GM12891 (cell line): ENCODE measurements at places on chromosomes 13 and 19.

DNA sequence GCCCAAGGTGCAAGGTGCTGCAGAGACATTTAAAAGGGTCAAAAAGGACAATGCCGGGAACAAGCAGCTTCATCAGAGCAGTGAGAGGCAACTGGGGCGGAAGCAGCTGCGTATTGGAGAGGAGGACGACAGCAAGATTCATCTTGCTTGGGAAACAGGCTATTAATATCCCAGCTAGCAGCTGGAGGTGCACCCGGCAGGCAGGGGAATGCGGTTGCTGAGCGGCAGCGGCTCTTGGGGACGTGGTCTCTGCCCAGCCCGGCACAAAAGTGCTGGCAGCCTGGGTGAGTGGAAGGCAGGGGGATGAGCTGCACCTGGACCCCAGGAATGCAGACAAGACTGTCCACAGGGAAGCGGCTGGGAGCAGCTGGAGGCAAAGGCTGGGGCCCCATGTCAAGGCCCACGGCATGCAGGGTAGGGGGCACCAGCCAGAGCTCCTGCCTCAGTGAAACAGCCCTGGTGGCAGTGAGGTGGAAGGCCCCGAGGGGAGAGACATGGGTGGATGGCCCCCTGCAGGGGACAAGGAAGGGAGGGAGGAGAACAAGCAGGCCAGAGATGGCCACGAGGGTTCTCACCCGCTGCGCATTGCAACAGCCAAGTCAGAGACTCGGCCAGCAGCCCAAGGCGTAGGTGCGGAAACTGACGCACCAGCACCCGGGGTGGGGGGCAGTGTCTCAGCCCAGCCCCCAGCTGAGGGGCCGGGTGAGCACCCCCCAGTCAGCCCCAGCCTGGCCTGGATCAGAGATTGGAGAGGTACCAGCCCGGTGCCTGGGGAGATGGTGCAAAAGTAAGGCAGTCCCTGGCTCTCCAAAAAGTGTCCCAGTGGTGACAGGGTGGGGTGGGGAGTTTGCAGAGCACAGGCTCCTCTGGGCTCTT, 34.4 kb downstream of the PEPD start:
- DNase-seq: no peak

GRCh38 chr13:22193070-22193469, 522.2 kb downstream of the FGF9 start:
- DNase-seq: no peak

DNA sequence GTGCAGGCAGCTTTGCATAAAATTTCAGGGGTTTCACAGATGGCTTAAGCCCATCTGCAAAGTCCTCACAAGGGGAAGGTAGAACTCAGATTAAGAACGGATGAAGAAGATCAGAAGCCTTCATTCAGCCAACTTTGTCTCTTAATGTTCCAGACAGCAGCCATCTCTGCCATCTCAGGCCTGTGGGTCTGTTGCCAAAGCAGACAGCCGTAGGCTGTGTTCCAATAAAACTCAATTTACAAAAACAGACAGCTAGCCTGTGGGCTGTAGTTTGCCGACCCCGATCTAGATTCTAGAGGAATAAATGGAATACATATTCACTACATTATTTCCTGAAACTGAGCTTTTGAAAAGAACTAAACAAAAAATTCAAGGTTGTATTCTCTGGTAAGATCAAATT, 3.8 kb downstream of the DCUN1D2 start:
- no peak for DNase-seq

- no peak for DNase-seq
These were observed 23.3 kb downstream of the PTPRS start for GRCh38 chr19:5317321-5317720.

- no peak for DNase-seq
These were observed 200.3 kb downstream of the LMO7 start for GRCh38 chr13:75836441-75836840.

- no peak for DNase-seq
These were observed 131.0 kb upstream of the IRS2 start for GRCh38 chr13:109917422-109917821.

DNA sequence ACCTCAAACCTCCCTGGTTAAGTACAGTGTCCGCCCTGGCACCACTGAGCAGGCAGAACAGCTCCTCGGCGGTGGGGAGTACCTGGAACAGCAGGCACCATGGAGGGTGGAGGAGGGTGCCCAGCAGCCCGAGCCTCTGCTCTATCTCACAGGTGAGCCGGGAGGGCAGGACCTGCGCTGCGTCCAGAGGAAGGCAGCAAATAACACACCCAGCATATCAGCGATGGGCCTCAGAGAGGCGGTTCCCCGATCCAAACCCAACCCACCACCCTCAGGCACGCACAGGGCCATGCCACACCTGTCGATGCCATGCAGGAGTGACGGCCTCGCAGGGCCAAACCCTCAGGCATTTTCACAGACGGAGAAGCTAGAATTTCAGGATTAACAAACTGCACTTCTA, 11.8 kb downstream of the PEPD start:
- DNase-seq: no peak

- no peak for DNase-seq
These were observed 389.3 kb downstream of the DACH1 start for GRCh38 chr13:71477735-71478134.

DNA sequence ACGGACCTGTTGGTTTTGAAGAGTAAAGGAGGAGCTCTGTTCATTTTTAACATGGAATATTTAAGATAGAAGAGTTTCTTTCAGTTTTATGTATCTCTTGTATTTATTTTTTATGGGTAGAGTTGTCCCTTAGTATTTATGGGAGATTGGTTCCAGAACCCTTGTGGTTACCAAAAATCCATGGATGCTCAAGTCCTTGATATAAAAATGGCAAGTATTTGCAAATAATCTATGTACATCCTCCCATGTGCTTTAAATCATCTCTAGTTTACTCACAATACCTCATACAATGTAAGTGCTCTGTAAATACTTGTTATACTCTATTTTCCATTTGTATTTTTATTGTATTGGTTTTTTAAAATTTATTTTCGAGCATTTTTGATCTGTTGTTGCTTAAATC, 63.1 kb downstream of the TM9SF2 start:
- no peak for DNase-seq

- DNase-seq: no peak
These were observed 579 bp downstream of the ZNF566 start for GRCh38 chr19:36488846-36489117.

GRCh38 chr13:103931885-103932284, 865.7 kb upstream of the SLC10A2 start:
- DNase-seq: no peak

DNA sequence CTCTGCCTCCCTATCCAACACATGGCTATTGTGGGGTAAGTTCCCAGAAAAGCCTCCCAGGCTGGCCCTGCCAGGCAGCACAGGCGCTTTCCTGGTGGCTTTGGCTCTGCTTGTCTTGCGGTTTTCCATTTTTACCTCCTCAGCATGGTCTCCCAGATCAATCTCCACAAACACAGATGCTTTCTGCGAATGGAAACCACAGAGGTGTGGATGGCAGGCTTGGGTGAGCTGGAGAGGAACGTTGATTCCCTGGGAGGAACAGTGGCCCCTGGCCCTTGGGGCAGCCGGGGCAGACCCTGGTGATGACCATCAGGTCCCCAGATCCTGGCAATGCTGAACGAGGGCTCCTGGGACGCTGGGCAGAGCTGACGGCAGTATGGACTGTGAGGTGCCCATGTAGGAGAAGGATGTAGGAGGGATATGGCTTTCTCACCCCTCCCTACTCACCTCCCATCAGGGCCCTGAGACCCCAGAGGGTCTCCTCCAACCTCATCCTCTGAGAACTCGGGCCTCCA, 6.6 kb downstream of the C13orf46 start:
- no peak for DNase-seq

DNA sequence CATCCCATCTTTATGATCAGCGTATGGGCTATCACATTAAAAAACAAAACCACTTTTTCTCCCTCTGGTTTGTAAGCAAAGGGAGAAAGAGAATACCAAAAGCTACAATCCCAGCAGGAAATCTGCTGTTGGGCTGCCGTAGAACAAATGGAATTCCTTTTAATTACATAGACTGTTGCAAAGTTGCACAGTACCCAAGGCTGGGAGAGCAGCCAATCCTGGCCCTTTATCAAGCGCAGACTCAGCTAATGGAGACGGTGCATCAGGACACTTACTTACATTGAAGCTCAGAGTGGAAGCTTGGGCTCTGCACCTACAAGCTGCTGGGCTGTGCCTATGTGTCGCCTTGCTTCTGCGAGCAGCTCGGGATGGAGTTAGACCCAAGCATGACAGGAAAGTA, 15.2 kb downstream of the CCNA1 start:
- DNase-seq: no peak

GRCh38 chr13:63024458-63024857, 1608.8 kb upstream of the PCDH20 start:
- DNase-seq: no peak

- no peak for DNase-seq
These were observed 1454.1 kb downstream of the UQCRFS1 start for GRCh38 chr19:27758626-27759505.

- DNase-seq: no peak
These were observed 46.4 kb upstream of the SHKBP1 start for GRCh38 chr19:40530091-40530901.

DNA sequence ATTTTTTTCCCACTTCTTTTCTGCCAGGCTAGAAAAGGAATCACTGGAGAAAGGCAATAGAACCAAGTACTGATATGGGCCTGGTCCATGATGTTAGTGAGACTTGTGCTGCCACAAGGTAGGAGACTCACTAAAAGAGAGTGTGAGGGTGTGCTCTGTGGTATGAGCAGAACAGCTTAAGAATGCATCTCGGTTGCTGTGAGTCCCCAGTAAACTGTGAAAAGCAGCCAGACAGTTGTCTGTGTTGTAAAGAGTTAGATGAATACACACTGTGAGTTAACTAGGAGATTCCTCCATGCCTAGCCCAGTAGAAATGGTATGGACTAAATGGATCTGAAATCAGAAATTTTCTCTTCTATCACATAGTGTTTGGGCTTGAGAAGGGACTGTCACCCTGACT, 1177.3 kb upstream of the MIR17HG start:
- DNase-seq: no peak

GRCh38 chr13:73073050-73073449, 14.2 kb downstream of the KLF5 start:
- no peak for DNase-seq

DNA sequence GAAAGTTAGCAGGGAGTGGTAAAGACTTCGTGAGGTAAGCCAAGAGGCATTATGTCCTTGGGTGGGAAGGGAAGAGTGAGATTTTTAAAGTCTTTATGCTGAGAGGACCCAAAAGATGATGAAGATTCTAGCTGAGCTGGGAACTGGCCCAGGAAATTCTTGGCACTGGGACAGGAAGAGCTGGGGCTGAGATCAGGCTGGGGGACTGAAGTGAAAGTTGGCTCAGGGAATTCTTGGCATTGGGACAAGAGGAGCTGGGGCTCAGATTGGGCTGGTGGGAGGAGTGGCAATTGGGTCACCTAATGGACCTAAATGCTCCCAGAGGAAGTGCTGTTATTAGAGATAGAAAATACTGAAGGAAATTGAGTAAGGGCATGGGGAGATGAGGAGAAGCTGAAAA, 8.8 kb downstream of the SCEL start:
- DNase-seq: no peak

GRCh38 chr19:34589730-34590129, 87.2 kb downstream of the SCGB2B2 start:
- DNase-seq: no peak

- DNase-seq: no peak
These were observed 415.9 kb downstream of the FGF9 start for GRCh38 chr13:22086597-22087330.

GRCh38 chr19:35719402-35720162, 1.8 kb downstream of the KMT2B start:
- no peak for DNase-seq

- no peak for DNase-seq
These were observed 871.6 kb downstream of the SLITRK6 start for GRCh38 chr13:84927442-84928169.

DNA sequence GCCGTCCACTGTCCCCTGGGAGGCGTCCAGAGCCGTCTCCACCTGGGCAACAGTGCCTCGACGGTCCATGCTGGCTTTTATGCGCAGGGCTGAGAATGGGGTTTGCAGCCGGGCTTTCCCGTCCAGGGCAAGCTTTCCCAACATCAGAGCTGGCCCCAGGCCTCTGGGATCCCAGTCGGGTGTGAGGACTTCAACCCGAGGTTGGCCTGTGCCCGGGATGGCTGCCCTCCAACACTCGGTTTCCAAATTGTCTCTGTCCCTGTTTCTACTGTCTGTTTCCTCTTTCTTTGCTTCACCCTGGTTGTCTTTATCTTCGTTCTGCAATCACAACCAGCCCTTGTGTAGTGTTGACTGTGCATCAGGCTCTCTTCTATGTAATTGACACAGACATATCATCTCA, at the start of gene IFNL4:
IFNL4 (minus strand) TSS at position 51 of the 400 bp plus-strand sequence.
- no peak for DNase-seq

- no peak for DNase-seq
These were observed 3.9 kb downstream of the OSCAR start for GRCh38 chr19:54096617-54097106.

- no peak for DNase-seq
These were observed 106.1 kb downstream of the SLC25A15 start for GRCh38 chr13:40895227-40896184.
